ENCODE measurements at places on chromosomes 3 and 15.

- no peak for DNase-seq
Measured at GRCh38 chr3:178082326-178082906, 453.8 kb upstream of the KCNMB2 start.

GRCh38 chr15:41256577-41257038 is 25.5 kb downstream of the CHP1 start:
- DNase-seq, result no peak

DNA sequence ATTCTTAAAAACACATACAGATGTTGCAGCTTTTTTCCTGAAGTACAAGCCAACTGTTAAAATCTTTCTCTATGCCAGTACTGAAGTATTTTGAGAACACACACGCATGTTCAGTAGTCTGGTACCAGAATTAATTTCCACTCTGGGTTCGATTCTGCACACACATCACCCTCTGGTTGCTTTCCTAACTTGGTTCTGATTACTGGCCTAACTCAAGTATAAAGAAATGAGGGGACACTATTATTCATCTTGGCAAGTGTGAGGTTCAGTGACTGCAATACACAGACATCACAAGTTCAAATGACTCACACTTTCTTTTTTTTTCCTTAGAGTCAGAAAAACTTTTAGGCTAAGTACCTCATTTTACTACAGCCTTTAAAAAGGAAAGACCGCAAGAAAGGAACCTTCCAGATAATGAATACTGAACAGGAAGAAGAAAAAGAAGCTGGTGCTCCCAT is 37.4 kb upstream of the LDHAL6B start:
- no peak for DNase-seq

GRCh38 chr15:55279746-55280351 is 9.8 kb downstream of the RAB27A start:
- peak; percentile 44 for DNase-seq

GRCh38 chr3:78974181-78974790 is 793.5 kb downstream of the ROBO1 start:
- no peak for DNase-seq

DNA sequence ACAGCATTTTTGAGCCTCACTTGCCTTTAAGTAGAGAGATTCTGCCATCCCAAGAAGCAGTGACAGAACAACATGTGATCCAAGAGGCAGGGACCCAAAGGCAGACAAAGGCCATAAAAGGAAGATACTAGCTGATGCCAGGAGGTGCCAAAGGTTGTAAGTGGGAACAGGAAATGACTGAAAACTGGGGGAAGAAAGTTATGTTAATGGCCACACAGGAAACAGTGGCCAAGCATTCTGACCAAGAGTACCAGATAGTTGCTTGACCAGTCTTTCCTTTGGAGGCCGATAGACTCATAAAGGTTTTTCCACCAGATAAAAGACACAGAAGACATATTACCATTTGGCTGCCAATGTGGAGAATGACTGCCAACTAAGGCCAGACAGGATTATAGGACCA is 274.5 kb upstream of the PEX5L start:
- no peak for DNase-seq

DNA sequence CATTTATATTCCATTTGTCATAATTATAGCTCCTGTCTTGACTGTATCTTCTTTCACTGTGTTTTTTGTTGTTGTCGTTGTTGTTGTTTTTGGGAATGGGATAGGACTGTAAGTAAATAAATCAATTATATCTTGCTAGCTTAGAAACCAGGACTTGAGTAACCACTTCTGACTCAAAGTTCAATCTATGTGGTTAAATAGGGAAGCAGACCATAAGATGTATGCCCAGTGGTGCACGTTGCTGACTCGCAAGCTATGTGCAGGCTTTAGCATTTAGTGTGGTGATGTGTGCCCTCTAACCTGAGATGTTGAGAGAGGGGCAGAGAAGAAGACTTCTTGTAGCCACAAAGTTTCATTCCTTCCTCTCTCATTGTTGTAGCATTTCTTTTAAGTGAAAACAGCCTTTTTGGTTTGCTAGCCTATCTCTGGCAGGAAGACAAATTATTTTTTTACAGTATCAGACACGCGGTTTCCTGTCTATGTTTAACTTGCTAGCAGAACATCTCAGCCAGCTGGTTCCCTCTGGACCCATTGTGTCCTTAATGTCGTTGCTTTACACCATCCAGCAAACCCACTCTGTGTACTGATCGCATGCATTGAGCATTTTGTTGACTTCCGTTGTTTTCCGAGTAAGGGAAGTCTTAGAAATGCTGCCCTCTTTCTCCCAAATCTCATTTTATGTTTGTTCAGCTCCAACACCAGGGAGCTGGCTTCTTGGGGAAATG is 52.1 kb downstream of the TGFBR2 start:
- peak; percentile 41 for DNase-seq

- DNase-seq, result no peak
Measured at GRCh38 chr3:129051871-129052340, 8.7 kb upstream of the GP9 start.

GRCh38 chr3:110680450-110680849 is 391.2 kb upstream of the NECTIN3 start:
- no peak for DNase-seq
